ENCODE measurements at places on chromosomes 7 and 10.

- DNase-seq = no peak
These were observed 772 bp upstream of the ZSCAN25 start for GRCh38 chr7:99615989-99616358.

DNA sequence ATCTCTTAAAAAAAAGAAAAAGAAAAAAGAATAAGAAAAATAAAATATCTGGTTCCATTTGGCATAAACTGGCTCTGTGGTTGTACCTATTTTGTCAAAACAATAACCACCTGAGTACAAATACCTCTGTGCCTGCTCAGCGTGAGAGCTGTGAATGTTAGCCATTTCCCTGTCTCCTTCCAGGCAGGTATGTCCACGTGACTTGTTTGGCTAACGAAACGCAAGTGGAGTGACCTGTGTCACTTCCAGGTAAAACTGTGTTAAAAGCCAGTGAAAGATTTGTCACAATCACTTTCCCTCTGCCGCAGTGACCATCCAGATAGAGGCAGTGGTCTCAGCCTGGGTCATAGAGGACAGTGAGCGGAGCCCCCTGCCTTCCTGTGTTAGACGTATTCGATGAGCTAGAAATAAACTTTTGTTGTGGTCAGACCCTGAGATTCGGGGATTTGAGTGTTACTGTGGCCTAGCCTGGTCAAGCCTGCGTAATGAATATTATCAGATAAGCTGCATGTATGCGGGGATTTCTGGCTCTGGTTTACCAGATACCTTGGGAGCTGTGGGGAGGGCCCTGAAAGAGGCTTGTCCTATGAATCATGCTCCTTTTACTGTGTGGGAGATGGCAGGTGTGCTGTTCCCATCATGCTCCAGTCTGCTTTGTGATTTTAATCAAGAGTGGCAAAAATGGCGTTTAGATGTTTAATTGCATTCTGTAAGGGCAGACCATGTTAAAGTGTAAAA, 3.8 kb downstream of the PTER start:
- DNase-seq = no peak

GRCh38 chr7:98254951-98255610, 3.0 kb upstream of the TECPR1 start:
- DNase-seq = no peak

DNA sequence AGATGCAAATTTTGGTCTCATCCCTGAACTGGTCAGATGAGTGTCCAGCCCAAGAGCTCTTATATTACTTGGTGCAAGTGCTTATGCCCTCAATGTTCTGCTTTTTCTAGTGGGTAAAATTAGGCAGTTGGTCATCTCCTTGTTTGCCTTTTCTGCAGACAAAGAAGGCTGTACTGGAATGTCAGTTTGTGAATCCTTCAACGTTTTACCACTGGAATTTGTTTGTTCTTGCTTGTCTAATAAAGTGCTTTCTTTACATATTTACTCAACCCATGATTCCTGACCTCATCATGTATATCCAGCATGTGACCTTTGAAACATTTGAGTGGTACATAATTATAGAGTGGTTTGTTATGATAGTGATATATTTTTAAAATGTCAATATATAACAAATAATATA, 232.2 kb upstream of the TEX47 start:
- DNase-seq = no peak

DNA sequence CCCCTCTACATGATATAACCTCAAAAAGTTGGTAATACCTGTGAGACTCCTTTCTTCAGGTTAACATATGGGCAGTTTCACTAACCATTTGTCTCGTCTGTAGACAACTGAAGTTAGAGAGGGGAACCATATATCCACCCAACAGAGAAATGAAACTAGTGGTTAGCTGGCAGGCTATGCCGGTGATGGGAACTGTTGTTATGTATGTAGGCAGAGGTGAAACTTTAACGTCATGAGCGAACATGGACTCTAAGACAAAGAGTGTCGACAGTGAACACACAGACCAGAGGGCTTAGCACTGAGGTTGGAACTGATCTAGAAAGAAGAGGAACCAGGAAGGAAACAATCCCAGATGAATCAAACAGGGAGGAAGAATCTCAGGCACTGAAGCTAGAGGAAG, 112.4 kb downstream of the ELMO1 start:
- no peak for DNase-seq

DNA sequence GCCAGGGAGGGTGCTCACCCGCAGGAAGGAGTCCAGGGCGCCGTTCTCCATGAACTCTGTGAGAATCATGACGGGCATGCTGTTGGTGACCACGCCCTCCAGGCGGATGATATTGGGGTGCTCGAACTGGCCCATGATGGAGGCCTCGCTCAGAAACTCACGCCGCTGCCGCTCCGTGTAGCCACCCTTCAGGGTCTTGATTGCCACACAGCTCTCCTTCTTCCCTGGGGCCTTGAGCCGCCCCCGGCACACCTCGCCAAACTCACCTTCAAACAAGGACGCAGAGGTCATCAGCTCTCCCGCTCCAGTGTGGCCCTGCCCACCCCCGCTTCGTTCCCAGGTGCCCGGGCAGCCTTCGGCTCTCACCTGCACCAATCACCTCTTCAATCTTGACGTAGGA, 14.6 kb downstream of the EPHB4 start:
- no peak for DNase-seq

- DNase-seq = no peak
These were observed 33.0 kb downstream of the SRPK2 start for GRCh38 chr7:105355701-105356100.

DNA sequence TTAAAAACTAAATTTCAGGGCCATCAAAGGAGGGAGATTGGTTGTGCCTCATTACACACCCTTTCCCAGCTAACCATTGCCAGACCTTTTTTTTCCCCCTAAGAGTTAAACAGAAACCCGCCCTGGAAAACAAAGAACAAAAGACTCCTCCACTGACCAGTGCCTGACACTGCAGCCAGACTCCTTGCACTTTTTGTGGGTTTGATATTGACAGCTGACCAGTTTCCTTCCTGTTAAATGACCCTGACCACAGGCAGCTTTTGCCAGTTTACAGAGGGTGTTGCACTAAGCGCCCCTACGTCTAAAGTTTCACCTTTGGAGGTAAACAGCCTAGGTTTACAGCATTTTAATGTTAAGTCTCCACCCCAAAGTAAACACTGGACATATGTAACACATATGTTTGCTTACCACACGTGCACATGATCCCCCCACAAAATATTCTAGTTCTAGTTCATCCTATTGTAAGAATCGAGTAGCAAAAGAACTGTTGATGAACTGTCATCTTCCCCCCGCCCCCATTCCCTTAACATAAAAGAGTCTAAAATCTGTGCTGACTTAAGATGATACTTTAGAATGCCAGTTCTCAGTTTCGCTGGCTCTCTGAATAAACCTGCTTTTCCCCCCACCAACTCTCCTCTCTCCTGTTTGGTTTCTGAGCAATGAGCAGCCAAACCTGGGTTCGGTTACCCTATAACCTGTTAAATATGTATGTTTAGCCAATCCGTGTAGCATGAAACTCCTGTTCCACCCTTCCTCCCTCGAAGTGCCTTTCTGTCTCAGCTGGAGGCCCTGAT, 38.0 kb downstream of the FOXI2 start:
- no peak for DNase-seq

GRCh38 chr7:133207687-133208086, 45.2 kb upstream of the EXOC4 start:
- no peak for DNase-seq

- no peak for DNase-seq
These were observed 38.7 kb upstream of the LEP start for GRCh38 chr7:128202287-128202957.

- DNase-seq = no peak
These were observed 200.7 kb upstream of the AHR start for GRCh38 chr7:17097668-17098297.

DNA sequence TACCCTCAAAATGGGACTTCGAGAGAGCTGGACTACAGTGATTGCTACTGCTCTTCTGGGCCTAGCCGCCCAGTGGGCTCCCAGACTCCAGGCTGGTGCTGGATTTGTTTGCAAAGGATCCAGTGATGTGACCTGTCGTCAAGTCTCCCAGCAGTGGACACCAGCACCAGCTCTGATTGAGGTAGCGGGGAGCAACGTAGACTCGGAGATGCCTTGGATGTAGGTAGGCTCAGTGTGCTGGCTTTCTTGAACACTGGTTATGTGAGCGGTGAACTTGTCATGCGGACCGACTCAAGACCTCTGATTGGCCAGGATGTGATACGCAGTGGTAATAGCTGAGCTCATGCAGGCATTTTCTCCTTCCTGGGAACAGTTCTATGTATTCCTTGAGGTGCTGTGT, 19.4 kb downstream of the AKR1C2 start:
- no peak for DNase-seq

DNA sequence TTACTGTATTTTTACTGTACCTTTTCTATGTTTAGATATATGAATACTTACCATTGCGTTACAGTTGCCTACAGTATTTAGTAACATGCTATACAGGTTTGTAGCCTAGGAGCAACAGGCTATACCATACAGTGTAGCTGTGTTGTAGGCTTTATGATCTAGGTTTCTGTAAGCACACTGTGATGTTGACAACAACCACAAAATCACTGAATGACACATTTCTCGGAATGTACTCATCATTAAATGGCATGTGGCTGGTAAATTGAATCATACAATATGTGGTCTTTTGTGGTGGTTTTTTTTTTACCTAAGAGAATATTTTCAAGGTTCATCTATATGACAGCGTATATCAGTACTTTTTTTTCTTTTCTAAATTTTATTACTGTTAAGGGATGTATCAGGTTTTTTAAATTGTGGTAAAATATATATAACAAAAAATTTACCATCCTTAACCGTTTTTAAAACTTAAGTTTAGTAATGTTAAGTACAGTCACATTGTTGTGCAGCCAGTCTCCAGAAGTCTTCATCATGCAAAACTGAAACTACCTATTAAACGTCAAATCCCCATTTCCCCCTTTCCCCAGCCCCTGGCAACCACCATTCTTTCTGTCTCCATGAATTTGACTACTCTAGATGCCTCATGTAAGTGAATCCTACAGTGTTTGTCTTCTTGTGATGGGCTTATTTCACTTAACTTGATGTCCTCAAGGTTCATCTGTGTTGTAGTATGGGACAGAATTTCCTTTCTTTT, 21.5 kb downstream of the BTAF1 start:
- no peak for DNase-seq

DNA sequence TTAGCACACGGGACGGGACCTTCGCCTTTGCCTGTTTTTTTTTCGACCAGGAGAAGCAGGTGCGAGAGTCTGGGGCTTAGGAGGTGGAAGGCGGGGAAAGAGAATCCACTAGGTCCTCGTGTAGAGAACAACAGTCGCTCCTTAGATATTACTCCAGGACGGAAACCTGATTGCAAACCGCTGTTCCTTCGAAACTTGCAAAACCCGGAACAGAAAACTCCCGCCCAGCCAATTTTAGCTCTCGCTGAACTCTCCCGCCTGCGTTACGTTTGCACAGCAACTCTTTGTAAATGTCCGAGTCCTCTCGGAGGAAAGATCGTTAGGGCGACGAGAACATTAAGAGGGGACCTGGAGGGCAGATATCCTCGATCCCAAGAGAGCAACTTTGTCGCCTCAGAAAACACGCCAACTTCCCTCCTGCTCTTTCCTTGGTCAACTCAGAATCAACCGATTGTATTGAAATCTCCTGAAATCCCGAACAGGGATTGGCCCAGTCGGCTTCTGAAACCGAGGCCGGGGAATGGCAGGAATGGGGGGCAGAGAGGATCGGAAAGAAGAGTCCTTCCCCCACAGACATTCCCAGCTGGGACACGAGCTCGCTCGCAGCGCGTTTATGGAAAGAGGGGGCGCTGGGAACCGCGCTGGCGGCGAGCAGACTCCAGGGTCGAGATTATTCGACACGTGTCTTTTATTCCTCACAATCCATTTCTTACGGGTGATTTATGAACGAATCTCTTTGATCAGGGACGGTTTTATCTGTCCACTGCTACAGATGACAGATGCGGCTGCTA, 9.9 kb downstream of the TWIST1 start:
- DNase-seq = no peak

- no peak for DNase-seq
These were observed 20.7 kb downstream of the SKAP2 start for GRCh38 chr7:26843705-26844104.

- DNase-seq = no peak
These were observed 69.5 kb downstream of the ELFN1 start for GRCh38 chr7:1739593-1739992.

GRCh38 chr7:18780266-18780665, 284.7 kb downstream of the HDAC9 start:
- no peak for DNase-seq

- no peak for DNase-seq
These were observed 99.3 kb downstream of the CFAP58 start for GRCh38 chr10:104452977-104453376.

DNA sequence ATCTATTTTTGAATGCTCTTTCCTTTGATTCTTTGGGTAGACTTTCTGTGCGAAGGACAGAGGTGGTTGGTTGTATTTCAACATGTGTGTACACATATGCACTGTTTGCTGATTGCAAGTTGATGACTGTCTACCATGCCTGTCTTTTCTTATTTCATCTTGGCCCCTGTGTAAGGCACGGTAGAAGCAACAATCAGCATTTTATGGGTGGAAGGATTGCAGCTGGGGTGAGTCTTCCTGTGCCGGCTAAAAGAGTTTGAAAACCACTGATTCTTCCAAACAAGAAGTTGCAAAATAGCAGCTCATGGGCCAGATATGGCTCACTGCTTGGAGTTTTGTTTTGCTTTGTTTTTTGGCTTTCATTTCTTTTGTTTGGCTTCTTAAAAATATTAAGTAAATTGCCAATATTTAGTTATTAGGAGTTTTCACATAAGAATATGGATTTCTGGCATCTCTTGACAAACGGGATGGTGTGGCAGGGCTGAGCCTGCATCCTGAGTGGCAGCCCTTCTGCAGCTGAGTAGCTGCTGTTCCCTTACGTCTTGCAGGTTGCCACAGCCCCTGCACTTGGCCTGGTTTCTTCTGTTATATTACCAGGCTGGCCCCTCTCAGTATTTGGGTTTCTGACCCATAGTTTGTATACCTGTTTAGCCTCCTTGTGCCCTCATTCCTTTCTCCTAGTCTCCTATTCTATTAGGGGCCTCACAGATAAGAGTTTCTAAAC, 7.2 kb downstream of the ZNF862 start:
- DNase-seq = no peak

- no peak for DNase-seq
These were observed 8.1 kb downstream of the POLR3A start for GRCh38 chr10:78021201-78021600.

GRCh38 chr7:153935095-153935494, 117.1 kb upstream of the DPP6 start:
- DNase-seq = no peak

DNA sequence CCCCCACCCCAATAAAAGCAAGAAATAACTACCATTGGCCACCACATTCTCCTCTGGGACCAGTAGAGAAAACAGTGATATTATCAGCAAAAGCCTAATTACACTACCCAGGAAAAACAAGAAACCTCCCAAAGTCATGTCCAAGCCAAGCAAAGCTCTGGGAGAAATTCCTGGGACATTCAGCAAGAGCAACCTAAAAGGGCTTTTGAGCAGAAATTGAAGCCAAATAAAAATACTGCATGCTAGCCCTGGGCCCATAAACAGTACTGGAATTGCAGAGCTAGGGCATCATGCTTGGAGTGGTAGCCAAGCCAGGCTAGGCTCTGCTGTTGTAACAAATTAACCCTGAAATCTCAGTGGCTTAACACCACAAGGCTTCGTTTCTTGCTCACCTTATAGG, 347.9 kb downstream of the LRMDA start:
- DNase-seq = no peak

All from bone marrow (tissue), 2 donors.